SK-MEL-5 (cell line): ENCODE measurements at places on chromosomes 2 and 18.

GRCh38 chr2:241574911-241575623 is 16.5 kb downstream of the BOK start:
- no peak for DNase-seq

- DNase-seq: no peak
These were observed 344.6 kb upstream of the ACVR2A start for GRCh38 chr2:147500229-147500628.

GRCh38 chr18:8036551-8036950 is 469.4 kb downstream of the PTPRM start:
- no peak for DNase-seq

DNA sequence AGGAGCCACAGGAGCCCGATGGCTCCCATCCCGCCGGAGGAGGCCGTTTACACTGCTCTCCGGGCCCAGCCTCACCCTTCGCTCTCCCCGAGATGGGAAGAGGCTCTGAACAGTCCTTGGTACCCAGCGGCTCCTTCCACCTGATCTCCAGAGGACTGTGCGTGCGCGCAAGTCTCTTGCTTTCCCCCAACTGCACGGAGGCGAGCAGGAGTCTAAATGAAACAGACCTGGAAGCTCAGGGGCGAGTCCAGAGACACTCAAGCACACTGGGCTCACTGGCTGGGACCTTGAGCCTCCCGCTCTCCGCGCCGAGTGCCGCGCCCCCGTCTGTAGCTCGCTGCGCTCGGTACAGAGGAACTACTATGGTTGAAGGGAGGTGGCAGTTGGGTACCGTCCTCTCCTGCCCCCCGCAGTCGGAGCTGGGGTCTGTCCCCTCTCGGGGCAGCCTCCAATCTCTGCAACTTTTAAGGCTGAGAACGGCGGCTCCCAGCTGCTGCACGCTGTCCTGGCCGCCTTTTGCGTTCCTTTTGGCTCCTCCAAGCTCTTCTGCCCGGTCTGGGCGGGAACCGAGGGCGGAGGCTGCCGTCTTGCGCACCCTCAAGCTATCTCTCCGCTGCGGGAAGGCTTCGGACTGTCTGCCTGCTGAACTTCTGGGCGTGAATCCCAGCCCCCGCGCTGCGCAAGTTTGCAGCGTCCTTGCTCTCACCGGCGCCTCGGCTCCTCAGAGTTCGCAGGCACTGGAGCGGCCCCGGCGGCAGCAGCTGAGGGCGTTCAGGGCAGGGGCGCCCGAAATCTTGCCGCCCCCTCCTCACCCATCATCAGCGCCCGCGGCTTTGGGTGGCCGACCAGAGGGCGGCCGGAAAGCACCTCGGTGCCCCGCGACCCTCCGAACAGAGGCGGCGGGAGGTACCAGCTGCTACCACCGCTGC is 491 bp downstream of the ALK start:
- DNase-seq: peak; percentile 29

DNA sequence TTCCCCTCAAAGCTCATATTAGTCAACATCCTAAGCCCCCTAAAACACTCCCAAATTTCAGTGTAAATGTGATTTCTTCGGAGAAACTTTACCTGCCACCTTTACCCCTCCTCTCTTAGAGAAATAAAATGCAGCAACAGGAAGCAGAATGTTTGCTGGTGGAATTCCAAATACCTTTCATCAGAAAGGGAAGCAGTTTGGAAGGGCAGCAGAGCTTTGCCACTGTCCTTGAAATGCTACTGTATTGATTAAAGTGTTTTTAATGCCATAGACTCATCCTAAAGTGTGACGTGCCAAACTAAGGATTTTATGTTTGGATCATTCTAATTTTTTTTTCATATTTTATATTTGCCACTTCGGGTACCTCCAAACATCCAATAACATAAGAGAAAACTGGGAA is 480.1 kb downstream of the NRXN1 start:
- DNase-seq: no peak

DNA sequence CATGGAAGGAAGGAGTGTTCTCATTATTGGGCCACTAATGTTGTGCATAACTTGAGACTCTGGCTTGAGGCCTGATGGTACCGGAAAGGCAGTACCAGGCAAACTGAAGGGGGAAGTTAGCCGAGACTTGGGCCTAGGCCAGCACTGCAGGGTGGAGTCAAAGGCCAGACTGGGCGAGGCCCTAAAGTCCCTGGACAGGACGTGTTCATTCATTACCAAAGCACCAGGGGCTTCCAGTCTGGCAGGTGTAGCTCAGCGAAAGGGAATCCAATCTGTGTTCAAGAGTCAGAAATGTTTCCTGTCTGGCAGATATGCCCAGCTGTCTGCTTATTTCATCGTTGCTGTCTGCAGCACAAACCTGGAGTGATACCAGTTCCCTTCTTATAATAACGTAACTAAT is 4.7 kb upstream of the ITSN2 start:
- no peak for DNase-seq

GRCh38 chr2:213766062-213766461 is 481.8 kb downstream of the SPAG16 start:
- DNase-seq: no peak

DNA sequence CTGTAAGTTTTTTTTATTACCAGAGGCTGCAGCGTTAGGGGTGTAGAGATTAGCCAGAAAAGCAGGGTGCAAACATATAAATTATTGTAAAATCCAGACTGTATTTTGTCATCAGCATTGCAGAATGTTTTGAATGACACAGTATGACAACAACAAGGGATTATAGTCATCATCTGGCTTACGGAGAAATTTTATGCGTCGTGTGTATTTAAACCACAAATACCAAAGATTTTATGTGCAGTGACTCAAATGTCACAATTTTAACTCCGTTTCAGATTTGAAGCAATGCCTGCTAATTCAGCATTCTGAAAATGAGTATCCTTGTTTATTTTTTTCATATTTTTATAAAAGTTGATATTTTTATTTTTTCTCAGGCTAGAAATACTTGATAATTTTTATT is 19.4 kb upstream of the TMX3 start:
- no peak for DNase-seq

DNA sequence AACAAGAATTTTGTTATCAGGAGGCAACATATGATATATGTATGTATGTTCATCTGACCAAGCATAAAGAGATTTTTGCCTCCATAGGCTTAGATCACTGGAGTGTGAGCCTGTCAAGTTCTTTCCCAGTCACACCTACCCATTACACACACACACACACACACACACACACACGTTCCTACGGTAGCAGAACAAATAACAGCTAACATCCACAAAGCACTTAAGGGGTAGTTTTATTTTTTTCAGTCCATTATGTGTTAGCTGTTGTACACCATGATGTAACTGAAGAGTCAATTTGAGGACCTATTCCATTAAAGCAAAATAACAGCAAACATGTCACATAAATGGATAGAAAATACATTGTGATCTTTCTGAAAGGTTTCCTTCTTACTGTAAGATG is 39.5 kb downstream of the UGP2 start:
- no peak for DNase-seq

DNA sequence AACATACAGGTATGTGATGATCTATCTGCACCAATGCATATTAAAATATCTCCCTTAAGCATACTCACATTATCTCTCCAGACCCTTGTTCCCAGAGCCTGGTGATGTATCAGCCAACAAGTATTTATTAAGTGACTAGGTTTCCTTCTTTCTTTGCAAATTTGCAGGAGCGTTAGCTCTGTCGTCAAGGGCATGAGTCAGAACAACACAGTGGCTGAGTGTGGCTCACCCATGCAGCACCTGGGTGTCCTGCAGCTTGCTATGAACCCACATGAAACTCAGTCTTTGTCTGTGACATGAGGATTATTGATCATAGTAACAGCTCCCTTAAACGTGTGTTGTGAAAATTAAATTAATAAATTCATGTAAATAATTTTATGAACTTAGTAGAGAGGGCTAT is 96.6 kb downstream of the PIEZO2 start:
- no peak for DNase-seq

DNA sequence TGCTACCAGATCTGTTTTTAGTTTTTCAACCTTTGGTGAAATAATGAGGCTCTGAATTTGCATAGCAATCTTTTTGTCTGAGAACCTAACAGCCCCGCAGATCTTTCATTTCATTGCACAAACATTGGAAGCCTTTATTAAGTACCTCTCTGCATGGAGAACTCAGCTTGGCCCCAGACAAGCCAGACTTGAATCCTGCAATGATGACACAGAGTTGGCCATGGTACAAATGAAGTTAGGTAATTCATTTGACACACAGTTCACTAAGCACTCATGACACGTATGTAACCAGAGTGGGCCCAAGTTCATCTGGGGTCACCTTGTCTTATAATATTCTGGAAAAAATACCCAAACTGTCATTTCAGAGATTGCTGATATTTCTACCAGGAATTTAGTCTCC is 439.1 kb upstream of the ID2 start:
- DNase-seq: no peak

GRCh38 chr2:233002829-233003657 is 10.0 kb downstream of the NGEF start:
- DNase-seq: no peak

GRCh38 chr2:134206573-134206972 is 47.3 kb upstream of the MGAT5 start:
- DNase-seq: no peak

DNA sequence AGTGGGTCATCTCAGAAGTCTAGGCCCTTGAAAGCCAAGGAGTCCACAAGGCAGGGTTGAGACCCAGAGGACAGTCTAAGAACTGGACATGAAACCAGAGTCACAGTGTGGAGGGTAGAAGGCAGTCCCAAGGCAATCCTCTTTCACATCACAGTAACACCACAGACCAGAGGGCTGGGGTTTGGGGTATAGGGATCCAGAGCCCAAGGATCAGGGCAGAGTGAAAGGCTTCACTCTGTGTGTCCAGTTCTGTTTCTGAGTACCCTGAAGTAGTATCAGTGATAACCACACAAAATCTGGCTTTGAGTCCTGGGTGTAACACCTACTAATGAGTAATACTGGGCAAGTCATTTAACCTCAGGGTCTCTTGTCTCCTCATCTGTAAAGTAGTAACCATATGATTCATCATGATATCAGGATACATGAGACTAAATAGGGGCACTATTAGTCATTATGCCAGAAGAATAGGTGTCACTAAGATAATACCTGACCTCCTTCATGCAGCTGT is 91.0 kb downstream of the ICA1L start:
- no peak for DNase-seq

DNA sequence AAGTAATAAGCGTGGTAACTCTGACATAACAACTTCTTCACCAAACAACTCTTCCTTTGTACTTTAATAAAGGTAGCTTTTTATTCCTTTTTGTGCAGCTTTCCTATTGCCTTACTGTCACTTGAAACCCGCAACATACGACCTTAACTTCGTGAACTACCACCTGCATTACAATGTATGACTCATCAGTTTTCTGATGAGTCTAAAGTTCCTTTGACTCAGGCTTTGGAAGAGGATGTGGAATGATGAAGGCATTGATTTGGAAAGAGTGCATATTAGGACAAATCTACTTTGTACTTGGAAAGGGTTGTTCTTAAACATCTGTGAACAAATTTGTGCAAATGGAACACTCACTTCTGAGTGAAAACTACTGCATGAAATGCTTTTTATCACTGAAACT is 1012.1 kb downstream of the TMEM182 start:
- DNase-seq: no peak

GRCh38 chr2:238397356-238397755 is 29.4 kb upstream of the ASB1 start:
- no peak for DNase-seq

- DNase-seq: peak; percentile 45
These were observed 70.6 kb downstream of the MBP start for GRCh38 chr18:77061946-77062517.

DNA sequence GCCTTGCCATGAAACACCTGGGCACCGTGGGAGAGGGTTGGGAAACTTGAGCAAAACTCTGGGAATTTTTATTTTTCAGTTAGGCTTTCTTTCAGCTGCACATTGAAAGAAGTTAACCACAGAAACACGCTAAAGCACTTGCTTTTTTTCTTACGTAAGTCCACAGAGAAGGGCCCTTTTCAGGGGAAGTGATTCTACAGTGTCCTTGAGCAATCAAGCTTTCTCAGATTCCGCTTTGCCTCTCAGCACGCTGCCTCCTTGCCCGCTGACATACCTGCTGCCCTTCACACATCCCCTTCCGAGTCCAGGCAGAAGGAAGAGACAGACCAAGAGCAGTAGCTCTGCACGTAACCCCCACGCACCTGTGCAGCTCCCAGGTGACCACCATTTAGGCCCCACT is 135.5 kb upstream of the MYT1L start:
- DNase-seq: no peak
